ENCODE measurements at places on chromosomes 4 and X. TPM values are rescaled to one million over a fixed set of nuclear protein-coding genes. Genes with fewer than 3 reads are reported as not detected.

IGSF1 gene
- total RNA-seq = not detected

C4orf54 gene
- total RNA-seq = under 0.01 TPM

LRP2BP gene
- 0.22 TPM for total RNA-seq

TRPC5OS gene
- not detected for total RNA-seq

CCDC120 gene
- total RNA-seq = 40.3 TPM

NHSL2 gene
- 2.1 TPM for total RNA-seq

SMARCA1 gene
- total RNA-seq = 4.5 TPM

C4orf51 gene
- total RNA-seq = not detected
